NCI-H187 treated with DMSO at 0.1 percent for 48 hours (cell line): ENCODE measurements at places on chromosomes 1 and 21.

- no peak for DNase-seq
Measured at GRCh38 chr1:169727307-169727706, 6.6 kb downstream of the SELE start.

DNA sequence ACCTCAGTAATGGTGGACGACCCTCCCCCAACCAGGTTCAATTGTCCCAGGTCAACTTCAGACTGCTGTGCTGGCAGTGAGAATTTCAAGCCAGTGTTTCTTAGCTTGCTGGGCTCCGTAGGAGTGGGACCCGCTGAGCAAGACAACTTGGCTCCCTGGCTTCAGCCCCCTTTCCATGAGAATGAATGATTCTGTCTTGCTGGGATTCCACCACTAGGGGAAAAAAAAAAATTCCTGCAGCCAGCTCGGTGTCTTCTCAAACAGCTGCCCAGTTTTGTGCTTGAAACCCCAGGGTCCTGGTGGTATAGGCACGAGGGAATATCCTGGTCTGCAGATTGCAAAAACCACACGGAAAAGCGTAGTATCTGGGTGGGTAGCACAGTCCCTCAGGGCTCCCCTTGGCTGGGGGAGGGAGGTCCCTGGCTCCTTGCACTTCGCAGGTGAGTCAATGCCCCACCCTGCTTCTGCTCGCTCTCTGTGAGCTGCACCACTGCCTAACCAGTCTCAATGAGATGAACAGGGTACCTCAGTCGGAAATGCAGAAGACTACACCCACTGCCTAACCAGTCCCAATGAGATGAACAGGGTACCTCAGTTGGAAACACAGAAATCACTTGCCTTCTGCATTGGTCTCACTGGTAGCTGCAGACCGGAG, 41.5 kb downstream of the GBP6 start:
- DNase-seq, result no peak

GRCh38 chr1:54037476-54037875, 15.5 kb downstream of the TMEM59 start:
- DNase-seq, result no peak

DNA sequence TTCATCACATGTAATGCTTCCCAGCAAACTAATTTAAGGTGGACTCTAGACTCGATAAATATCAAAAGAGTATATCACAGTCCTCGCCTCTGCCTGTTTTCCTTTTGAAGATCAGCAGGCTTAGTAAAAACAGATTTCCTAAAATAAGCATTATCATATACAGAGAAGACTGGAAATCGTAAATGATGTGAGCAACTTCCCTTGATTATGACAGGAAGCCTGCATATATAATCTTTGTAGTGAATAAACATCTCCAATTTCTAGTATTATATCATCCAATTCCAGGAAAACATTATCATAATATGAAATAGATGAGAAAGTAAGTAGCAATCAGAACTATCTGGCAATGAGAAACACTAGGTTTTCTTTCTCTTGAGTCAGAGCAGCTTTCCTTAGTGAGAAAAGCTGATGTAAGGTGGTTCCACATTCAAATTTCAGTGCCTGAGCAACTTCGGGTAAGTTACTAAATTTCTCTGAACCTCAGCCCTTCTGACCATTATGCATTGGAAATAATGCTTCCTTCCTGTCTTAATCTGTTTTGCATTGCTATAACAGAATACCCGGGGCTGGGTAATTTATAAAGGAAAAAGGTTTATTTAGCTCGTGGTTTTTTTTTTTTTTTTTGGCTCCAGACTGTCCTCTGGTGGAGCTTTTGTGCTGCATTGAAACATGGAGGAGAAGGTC, 12.6 kb upstream of the POU2F1 start:
- DNase-seq, result no peak

DNA sequence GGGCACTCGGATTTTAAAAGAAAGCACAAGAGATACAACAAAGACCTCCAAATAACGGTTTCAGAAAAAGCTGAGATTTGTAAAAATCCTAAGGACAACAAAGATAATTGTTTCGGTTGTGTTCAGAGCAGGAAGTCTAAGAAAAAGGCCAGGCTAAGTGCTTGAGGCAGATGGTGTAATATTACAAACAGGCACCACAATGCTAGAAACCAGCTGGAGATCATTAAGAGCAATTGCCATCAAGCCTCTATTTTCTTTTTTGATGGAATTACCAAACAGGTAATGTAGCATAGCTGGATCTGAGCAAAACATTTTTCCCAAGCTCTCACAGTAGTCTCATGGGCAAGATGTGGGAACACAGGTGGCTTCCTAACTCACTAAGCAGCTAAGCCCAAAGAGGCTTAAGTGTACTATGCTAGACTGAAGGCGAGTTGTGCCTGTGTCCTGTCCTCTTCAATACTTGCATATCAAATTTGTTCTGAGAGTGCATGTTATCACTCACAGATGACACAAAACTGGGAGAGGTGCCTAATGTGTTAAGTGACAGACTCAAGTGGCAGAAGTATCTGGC, 161.6 kb downstream of the GLUL start:
- peak; percentile 100 for DNase-seq

- no peak for DNase-seq
Measured at GRCh38 chr1:64616039-64616438, 128.8 kb upstream of the RAVER2 start.

DNA sequence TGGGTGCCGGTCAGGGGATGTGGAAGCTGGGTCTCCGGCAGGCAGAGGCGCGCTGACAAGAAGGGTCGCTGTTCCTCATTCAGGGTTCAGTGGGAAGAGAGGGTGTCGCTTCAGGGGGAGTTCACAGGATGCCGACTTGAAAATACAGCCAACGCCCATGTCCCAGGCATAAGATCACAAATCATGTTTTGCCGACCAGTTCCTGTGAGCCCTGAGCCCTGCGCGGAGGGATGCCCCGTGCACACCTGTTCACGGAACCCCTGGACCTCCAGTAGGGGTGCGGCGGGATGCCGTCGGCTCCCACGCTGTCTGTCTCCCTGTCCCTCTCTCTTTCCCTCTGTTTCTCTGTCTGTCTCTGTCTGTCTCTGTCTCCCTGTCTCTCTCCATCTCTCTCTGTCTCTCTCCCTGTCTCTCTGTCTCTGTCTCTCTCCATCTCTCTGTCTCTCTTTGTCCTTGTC, 26.8 kb downstream of the TP73 start:
- DNase-seq, result no peak

- peak; percentile 67 for DNase-seq
Measured at GRCh38 chr1:151594143-151594625, 17.7 kb upstream of the SNX27 start.

- no peak for DNase-seq
Measured at GRCh38 chr1:184827600-184828368, 73.1 kb upstream of the EDEM3 start.

DNA sequence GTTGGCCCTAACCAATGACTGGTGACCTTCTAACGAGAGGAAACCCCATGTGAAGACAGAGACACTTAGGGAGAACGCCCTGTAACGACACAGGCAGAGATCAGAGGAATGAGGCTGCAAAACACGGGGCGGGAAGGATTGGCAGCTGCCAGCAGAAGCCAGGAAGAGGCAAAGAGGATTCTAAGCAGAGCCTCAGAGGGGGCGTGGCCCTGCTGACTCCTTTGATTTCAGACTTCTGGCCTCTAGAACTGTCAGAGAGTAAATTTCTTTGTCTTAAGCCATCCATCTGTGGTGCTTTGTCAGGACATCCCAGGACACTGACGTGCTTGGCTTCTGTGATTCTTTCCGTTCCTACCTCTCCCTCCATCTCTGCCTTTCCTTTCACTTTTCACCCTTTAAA, 79.3 kb downstream of the SH3BGR start:
- DNase-seq, result no peak

GRCh38 chr1:107047602-107048001, 8.9 kb upstream of the PRMT6 start:
- no peak for DNase-seq

- DNase-seq, result no peak
Measured at GRCh38 chr1:31787261-31787660, 23.1 kb upstream of the ADGRB2 start.

DNA sequence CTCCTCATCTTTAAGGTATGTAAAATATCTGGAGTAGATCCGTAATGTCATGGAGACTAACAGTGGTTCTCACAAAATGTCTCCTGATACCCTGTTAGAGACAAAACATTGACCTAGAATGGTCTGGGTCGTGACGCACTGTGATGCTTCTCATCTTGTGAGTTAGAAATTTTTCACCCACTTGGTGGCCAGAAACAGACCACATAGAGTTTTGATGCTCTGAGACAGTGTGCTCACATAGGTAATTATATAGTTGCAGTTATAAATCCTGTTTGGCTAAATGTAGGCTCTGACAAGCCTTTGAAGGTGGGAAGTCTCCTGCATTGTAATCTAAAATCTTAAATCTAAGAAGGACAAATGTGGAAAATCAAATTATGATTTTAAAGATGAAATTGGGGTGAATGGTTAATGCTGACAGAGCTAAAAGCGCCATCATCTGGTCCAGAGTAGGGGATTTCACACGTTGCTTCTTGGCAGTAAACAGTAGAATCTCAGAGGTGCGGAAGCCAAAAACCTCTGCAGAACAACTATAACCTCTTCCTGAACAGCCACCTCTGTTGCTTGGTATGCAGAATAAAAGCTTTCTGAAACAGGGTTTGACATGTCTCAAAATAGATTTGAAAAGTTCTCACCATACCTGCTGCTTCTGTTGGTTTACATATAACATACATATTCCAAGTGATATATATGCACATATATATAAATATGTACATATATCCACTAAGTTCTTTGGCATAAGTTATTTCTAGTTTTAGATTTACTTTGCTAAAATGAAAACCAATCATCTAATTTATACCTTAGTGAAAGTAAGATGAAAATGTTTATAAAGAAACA, 17.1 kb downstream of the RPAP2 start:
- DNase-seq, result no peak

DNA sequence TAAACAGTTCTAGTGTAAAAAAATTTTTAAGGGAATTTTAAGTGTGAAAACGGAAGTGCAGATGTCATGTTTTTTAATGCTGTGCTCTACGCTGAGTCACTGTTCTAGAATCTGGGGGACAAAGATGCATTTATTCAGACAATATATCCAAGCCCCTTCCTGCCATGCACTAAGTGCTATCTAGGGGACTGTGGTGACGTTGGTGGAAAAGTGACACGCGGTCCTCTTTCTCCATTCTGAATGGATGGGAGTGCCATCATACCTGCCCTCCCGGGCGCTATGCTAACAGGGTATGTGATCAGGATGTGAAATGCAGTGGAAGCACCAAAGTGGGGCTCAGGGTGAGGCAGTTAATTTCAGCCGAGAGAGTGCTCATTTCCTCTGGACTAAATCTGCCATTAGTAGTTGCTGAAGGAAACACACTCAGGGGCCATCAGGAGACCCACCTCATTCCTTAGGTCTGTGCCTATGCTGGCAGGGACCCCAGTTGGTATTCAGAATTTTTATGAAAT, 6.6 kb downstream of the C1orf226 start:
- DNase-seq, result no peak

DNA sequence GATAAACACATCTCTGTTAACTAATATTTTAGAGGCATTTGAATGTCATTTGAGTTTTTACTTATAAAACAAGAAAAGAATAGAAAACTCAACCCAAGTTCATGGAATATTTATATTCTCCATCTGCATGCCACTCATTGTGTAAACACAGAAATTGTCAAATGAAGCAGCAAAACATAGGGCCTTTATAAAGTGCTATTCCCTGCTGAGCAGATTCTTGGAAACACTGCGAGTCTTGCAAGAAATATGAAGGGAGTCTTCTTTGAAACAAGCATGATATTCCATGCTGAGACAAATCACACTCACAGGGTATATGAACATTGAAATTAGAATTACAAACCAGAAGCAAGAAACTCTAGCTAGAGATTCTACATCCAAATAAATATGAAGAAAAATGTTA, 655.8 kb downstream of the BRINP3 start:
- no peak for DNase-seq

DNA sequence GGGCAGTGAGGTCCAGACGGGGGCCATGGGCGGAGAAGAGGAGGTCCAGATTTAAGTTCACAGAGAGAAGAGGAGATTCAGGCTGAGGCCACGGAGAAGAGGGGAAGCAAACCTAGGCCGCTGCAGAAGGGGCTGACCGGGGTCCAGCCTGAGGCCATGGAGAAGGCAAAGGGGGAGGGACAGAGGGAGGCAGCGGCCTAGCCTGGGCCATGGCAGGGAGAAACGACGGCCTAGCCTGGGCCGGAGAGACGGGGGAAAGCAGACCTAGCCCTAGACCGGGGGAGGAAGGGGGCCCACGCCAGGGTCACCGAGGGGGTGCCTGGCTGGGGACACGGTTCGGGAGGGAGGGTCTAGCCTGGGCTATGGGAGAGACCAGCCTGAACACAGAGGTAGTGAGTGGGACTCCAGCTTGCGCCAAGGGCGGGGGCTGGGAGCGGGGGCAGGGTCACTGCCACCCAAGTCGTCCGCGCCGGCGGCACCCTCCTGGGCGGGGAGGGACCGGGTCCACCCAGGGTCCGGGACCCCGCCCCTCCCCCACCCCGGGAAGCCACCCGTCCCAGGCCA, 459 bp downstream of the CAPZB start:
- DNase-seq, result no peak

DNA sequence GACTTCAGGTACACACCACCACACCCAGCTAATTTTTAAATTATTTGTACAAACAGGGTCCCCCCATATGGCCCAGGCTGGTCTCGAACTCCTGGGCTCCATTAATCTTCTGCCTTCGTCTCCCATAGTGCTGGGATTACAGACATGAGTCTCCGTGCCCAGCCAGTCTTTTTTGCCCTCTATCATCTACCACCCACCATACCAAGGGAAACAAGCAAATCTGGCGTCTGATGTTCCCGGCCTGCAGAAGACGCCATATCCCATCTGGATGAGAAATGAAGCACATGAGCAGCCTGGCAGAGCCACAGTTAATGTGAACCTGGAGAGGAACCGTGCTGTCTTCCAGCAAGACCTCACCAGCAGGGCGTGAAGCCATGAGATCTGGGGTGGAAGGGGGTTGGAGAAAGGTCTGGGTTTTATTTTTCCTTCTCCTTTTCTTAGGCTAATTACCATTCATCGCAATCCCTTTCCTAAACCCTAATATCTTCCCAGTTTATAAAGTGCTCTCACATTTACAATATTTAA, 1.8 kb upstream of the PRELP start:
- DNase-seq, result no peak

GRCh38 chr1:4778056-4778455, 123.6 kb downstream of the AJAP1 start:
- no peak for DNase-seq

- no peak for DNase-seq
Measured at GRCh38 chr1:161940866-161941591, 82.6 kb downstream of the OLFML2B start.

DNA sequence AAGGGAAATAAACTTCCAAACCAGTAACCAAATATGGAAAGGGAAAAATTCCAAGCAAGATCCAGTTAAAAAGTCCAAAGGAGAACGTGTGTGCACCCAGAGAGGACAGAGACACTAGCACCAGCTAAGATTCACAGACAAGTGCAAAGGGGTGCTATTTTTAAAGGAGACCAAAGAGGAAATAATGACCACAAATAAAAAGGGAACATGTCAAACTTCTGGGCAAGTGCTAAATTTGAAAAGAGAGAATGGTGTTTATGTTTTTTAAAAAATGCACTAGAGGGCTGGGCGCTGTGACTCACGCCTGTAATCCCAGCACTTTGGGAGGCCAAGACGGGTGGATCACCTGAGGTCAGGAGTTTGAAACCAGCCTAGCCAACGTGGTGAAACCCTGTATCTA, 8.6 kb downstream of the JAM2 start:
- no peak for DNase-seq

- DNase-seq, result no peak
Measured at GRCh38 chr1:42950116-42950481, 8.6 kb downstream of the SLC2A1 start.
